ENCODE measurements at places on chromosomes 3 and 15.

GRCh38 chr15:50487287-50487686 is 59.2 kb downstream of the USP50 start:
- no peak for DNase-seq

GRCh38 chr3:112046599-112046998 is 12.1 kb downstream of the TMPRSS7 start:
- DNase-seq = no peak

DNA sequence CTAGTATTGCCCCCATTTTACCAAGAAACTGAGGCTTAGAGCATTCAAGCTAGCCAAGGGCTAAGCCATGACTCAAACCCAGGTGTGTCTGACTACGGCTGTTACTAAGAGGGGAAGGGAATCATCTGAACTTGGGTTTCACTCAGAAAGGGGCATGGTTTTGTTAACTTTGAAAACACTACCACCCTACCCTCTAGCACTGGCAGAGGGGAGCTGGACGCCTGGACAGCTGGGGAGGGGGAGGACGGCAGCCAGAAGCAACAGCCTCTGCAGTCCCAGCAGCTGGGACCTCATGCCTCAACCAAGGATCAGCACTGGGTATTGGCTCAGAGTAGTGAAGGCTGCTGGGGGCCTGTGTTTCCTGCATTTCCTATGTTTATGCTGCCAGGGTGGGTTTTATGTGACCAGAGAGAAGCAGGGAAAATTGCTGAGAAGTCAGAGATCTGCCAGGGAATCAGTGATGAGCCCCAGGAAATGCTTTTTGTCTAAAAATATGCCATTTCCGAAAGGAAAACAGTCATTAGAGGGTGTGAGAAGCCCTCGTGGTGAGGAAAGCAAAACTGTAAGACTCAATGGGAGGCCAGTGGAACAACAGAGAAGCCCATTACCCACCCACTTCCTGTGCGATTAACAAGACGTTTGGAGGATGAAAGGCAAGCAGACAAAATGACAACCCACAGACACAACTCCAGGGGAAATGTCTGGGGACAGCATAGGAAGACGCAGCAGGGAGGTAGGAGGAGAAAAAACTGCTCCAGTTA is 41.2 kb downstream of the LIPC start:
- DNase-seq = no peak

GRCh38 chr3:110732420-110732819 is 339.2 kb upstream of the NECTIN3 start:
- DNase-seq = no peak

GRCh38 chr3:8732413-8732812 is 1.2 kb upstream of the CAV3 start:
- DNase-seq = no peak

- no peak for DNase-seq
Observed at GRCh38 chr3:5054098-5054497, 68.0 kb upstream of the ARL8B start.

DNA sequence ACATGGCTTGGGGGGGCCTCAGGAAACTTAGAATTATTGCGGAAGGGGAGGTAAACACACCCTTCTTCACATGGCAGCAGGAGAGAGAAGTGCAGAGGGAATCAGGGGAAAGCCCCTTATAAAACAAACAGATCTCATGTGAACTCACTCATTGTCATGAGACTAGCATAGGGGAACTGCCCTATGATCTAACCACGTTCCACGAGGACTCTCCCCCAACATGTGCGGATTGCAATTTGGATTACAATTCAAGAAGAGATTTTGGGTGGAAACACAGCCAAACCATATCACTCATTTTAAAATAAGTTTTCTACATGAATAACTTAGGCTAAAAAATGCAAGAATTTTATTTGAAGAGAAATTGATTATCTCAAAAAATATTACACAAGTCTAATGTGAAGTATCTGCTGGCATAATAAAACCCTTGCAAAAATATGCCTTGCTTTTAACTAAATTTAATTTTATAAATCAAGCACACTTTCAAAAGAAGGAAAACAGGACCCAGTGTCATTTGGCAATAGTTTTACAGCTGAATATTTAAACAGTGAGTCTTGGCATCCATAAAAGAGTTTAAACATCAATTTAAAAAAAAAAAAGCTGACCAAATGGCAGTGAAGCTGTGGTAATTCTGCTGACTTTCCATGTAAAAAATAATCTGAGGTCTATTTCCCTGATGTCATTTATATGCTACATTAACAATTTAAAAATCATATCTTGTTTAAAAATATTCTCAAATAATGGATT is 1057.2 kb downstream of the NAALADL2 start:
- no peak for DNase-seq

- no peak for DNase-seq
Observed at GRCh38 chr15:85929786-85930185, 135.1 kb upstream of the KLHL25 start.

DNA sequence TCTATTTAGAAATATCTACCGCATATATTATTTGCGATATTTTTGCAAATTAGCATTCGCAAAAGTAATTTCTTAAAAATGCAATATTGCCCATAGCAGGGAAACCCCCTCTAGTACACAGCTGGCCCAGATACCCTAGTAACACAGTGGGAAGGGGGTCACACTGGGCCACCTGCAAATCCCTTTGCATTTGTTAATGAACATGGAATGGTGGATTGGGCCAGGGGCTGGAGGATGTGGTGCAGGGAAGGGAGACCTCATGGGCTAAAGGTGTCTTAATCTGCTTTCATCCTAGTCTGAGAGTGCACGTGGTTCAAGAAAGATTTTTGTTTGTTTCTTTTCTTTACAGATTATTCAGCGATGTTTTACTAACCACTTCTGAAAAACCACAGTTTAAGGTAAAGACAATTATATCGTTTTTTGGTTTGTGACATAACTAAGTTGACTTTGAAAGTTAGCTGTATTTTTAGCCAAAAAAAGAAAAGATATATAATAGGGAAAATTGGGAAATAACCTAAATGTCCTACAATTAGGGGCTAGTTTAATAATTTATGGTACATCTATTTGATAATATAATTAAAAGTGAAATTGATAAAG is 30.0 kb downstream of the PDHB start:
- no peak for DNase-seq

- no peak for DNase-seq
Observed at GRCh38 chr3:50806031-50806430, 131.3 kb downstream of the DOCK3 start.
